ENCODE measurements at places on chromosomes 12 and 14. TPM values are rescaled to one million over a fixed set of nuclear protein-coding genes. Genes with fewer than 3 reads are reported as not detected.

Gene TBX5
- not detected for polyA plus RNA-seq

Gene RHOJ
- polyA plus RNA-seq = not detected

Gene CD27
- 264 TPM for polyA plus RNA-seq

Gene MAP1LC3B2
- 6.9 TPM for polyA plus RNA-seq

Gene MYH6
- not detected for polyA plus RNA-seq

Gene SYT1
- 1.6 TPM for polyA plus RNA-seq

Gene PRKD1
- polyA plus RNA-seq = 1.0 TPM
